ENCODE measurements at places on chromosomes 11 and 22.

- no peak for DNase-seq
Measured at GRCh38 chr11:124198897-124199296, 15.8 kb downstream of the OR10D3 start.

DNA sequence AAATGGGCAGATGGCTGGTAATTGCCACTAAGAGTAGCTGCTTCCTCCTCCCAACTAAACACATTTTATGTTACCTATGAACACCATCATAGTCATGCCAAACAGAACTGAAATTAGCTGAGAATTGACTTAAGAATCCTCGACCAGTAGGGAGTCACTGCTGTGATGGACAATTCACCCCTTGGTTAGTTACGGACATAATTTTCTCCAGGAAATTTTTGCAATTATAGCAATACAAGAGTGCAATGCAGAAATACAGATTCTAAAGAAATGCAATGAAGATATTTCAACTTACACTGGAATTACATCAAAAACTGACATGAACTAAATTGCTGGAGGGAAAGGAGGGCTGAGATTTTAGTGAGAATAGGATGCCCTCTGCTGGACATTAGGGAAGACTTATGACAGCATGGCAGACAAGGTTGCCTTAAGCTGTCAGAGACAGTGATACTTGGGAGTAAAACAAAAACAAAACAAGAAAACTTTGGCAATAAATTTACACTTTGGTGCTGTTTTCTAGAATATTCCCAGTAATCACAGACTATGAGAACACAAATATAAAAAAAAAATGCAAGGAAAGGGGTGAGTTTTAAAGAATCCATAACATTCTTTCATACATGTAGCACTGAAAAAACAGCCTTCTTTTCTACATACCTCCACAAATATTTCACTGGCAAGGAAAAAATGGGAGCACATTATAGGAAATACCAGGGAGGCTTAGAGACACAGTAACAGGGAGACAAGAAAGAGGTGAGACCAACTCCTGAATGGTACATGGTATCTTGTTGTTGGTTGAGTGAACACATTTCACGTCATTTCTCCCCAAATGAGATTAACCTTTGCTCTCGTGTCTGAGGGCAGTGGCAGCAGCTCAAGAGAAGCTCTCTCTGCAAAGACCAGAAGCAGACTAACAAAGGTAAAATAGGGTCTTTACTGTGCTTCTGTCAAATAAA is 11.2 kb upstream of the PPP2R1B start:
- DNase-seq, result peak; percentile 45

- DNase-seq, result no peak
Measured at GRCh38 chr11:97351939-97352338, 962.1 kb downstream of the JRKL start.

DNA sequence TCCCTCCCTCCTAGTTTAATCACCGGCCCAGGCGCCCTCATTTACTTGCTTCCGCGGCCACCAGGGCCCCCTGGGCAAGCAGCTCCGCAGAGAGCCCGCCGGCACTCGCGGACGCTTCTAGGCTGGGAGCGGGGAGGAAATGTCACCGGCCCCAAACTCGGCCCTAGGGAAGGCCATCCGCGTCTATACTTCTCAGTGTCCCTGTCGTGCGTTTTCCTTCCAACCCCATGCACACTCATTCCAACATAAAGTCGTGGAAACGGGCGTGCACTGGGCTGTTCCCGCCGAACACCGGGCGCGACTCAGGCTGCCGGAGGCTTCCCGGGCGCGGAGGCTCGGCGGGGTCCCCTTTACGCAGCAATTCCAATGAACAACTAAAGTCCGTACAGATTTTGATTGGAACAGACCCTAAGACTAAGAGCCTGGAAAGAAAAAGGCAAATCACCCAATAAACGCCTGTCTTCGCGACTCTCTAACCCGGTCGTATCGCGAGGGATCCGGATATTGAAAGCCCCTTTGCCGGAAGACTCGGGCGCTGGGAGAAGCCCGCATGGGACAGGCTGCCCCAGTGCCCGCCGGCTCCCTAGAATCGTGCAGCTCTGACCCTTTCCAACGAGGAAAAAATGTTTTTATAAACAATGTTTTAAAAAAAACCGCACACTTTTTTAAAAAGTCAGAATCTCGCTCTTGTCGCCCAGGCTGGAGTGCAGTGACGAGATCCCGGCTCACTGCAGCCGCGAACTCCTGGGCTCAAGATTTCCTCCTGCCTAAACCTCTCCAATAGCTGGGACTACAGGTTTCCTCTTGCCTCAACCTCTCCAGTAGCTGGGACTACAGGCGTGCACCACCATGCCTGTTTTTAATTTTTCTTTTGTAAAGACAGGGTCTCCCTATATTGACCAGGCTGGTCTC is 1.3 kb upstream of the BARX2 start:
- no peak for DNase-seq

GRCh38 chr11:62694455-62695167 is 5.3 kb upstream of the LRRN4CL start:
- peak; percentile 46 for DNase-seq

DNA sequence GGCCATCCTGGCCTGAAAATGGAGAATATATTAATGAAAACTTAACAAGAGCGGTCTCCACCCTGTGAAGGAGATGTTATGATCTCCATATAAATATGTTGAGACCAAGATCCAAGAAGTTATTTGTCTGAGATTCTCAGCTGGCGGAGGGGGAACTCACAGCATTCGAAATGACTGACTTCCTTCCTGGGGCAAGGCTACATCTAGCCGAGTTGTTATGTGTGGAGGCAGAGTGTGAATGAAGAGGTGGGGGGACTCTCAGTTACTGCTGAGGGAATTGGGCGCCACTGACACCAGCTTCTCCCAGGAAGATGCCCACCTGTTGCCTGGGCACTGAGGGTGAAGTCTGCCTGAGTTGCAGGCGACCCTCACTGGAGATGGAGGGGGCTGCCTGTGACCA is 5.9 kb downstream of the HTR3A start:
- no peak for DNase-seq

DNA sequence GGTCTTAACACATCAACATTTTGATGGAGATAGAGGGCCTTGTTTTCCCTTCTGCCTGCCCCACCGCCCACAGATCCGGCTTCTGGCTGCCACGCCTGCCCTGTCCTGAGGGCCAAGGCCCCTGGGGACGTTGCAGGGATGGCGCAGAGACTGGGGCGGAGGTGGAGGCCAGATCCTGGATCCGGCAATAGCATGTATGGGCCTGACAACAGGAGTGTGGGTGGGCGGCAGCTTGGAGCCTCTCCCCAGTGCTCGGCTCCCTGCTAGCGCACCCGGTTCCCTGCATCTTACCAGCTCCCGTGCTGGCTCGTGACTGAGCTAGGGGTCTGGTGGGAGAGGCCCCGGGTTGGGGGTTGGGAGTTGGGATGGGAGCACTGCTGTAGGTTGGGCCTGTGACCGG is 95.6 kb downstream of the ZBTB16 start:
- no peak for DNase-seq
